ENCODE measurements at places on chromosomes 7 and 10.

DNA sequence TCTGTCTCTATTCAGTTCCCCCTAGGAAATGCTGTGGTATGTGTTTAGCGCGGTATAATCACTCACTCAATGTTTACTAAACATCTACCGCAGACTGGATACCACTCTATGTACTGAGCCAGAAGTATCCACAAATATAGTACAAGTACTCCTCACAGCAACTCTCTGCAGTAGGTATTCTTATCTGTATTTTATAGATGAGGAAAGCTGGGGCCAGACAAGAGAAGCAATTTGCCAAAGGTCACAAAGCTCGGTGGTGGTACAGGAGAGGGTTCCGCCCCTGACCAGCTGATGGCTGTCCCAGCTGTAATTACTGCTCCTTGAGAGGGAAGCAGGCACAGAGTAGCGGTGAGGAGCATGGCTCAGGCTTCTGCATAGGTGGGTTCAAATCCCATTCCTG lies 184.1 kb downstream of the DOCK4 start:
- no peak for DNase-seq

DNA sequence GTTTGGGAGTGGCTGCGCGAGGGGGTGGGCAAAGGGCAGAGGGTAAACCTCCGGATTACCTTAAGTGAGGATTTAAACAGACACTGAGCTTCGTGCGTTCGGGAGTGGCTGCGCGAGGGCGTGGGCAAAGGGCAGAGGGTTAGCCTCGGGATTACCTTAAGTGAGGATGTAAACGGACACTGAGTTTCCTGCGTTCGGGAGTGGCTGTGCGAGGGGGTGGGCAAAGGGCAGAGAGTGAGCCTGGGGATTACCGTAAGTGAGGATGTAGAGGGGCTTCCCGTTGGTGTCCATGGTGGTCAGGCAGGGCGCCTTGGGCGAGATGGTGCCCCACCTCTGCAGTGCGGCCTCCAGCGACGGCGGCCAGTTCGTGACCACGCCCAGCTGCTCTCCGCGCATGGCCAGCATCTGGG lies 275.8 kb downstream of the DIP2C start:
- no peak for DNase-seq

GRCh38 chr10:118436742-118437141 lies 94.6 kb upstream of the FAM204A start:
- DNase-seq = no peak

DNA sequence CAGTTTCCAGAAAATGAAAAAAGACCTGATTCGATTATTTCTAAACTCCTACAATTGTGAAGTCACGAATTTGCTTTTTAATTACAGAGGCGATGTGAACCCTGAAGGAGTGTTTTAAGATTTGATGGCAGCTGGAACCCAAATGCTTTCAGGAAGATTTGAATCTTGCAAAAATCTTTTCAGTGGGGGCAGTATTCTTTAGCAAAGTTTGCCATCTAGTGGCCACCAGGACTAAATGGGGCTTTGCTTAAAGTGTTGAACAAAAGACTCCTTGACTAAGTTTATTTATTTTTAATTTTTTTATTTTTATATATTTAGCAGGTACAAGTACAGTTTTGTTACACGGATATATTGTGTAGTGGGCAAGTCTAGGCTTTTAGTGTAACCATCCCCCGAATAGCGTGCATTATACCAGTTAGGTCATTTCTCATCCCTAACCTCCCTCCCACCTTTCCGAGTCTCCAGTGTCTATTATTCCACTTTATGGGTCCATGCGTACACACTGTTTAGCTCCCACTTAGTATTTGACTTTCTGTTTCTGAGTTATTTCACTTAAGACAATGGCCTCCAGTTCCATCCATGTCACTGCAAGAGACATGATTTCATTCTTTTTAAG lies 98.8 kb downstream of the CACNB2 start:
- DNase-seq = peak; percentile 42

DNA sequence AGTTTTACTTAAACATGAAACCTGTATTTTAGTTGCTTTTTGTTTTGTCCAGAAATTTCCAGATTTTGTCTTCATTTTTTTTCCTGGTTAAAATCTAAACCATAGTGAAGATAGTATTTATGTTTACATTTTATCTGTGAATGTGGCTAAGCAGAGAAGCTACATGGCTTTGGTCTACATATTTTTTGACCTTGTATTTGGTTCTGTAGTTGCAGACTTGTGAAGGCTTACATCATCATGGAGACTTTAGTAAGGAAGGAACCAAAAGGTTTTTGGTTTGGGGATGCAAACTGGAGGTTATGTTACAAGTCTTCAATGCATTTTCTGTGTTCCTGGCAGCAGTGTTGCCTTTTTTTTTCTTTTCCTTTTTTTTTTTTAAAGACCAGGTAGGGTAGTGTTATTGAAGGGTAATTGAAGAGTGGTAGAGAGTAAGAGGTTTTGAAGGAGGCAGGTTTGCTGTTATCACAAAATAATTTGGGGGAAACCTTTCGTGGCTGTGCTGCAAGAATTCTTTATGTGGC lies 30.9 kb upstream of the VDAC2 start:
- DNase-seq = no peak

- no peak for DNase-seq
Measured at GRCh38 chr10:31617133-31617532, 298.1 kb downstream of the ZEB1 start.

- no peak for DNase-seq
Measured at GRCh38 chr7:33237036-33237435, 107.7 kb downstream of the BBS9 start.

GRCh38 chr10:133127291-133128125 lies 32.5 kb upstream of the KNDC1 start:
- DNase-seq = no peak

DNA sequence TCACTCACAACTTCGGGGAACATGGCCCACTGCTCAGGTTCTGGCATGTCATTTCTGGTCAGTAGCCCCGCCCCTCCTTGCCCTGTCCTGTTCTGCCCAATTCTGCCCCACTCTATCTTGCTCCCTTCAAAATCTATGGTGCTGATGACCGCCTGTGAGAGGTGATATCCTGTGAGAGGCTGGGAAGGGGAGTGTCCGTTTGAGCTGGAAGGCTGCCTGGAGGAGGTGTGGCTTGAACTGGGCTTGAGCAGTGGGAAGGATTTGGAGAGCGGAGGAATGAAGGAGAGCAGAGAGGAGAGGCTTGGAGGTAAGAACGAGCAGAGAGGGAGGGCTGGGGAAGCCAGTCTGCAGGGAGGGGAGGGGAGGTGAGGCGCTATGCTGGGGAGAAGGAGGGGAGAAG lies 145.3 kb downstream of the RPS24 start:
- peak; percentile 53 for DNase-seq

DNA sequence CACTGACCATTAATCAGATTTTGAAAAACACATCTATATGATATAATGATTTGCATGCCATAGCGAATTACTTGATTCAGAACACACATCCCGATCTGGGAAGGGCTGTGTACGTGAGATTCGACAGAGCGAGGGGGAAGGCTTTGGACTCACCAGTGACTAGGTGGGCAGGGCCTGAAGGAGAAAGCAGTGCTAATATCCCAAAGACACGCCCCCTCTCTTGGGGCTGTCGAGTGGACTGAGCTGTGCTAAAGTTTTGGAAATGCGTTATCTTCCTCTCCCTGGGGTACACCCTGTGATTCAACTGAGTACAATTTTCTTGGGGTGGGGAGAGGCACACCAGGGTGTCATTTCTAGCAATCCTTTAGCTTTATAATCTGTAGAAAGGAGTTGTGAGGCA lies 1.8 kb downstream of the LRRC17 start:
- DNase-seq = no peak
